ENCODE measurements at places on chromosomes 16 and 17.

DNA sequence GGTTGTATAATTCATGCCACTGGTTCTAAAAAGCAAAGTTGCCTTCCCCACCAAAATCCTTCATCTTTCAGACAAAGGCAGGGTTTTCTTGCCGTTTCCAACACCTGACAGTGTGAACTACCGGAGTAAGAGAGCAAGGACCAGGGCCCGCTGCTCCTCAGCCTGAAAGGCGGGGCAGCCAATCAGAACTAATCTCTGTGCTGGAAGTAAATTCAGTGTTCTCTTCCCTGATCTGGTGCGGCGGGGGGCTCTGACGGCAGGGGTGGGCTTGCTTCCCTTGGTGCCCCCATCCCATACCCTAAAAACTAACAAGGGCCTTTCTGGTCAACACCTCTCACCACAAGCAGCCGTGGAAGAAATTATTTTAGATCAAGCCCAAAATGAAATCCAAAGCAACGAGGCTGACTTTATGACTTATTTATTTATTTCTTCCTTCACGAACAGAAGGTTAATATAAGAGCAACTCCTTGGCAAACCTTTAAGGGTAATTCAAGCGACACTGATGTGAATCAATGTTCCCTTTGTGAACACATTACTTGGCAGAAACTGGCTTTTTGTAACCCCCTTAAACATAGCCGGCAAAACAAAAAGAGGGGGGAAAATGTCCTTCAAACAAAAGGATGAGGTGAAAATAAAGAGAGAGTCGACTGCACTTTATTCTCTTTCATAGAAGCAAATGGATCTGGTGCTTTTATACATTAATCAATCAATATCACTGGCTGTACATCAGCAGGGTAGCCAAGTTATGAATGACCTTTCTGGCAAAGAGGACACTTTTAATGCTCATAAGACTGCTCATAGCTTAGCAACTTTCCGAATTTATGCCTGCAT is 189.9 kb downstream of the ZFHX3 start:
- DNase-seq = no peak

DNA sequence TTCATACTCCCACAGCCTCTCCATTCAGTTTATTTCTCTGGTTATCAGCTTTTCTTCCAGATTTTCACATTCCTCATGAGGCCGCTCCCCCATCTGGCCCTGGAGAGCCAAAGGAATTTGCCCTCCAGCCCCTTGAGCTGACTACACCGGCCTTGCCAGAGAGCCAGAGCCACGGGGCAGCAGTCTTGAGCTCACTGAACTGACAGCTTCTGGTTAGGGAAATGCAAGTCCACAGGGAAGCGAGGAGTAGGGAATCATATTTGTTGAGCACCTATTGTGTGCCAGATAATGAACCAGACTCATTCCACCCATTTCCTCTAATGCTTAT is 102.4 kb downstream of the ABCC12 start:
- DNase-seq = no peak

DNA sequence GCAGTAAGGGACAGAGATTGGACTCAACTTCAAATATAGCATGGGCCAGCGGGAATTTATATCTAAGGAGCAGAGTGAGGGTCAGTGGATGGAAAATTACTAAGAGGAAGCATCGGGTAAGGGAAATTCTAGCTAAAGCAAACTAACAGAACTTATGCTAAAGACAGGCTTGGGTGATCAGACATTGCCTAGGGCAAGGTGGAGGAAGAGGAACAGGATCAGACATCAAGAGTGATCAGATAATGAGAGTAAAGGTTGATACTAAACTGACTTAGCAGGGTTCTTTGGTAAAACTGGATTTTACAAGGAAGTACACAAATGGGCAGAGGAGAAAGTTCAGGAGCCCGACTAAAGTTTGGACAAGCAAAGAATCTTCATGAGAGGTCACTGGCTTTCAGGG is 86.3 kb upstream of the TOM1L1 start:
- DNase-seq = no peak

DNA sequence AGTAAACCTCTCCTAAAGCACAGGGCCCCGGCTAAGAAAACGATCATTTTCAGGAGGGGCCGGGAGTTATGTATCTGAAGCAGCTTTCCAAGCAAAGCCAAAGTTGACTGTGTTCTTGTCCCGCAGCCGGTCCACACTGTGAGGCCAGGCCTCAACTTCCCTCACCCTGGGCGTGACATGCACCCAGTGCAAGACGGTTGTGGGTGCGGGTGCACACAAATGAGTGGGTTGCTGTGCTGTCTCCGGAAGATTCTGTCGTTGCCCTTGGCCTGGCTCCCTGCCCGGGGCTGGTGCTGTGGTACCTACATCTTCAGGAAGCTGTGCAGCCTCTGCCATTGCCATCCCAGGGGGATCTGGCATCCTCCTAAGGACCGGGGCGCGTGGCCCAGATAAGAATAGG is 16.6 kb downstream of the MLYCD start:
- no peak for DNase-seq

GRCh38 chr16:85207357-85207921 is 95.2 kb upstream of the CIBAR2 start:
- no peak for DNase-seq

All from inflammatory macrophage treated with lipopolysaccharide for 1 hour (primary cell).